ENCODE measurements at places on chromosomes 16 and 17.
A peak's percentile ranks its signal among the peaks of the same experiment; 100 is the strongest.

DNA sequence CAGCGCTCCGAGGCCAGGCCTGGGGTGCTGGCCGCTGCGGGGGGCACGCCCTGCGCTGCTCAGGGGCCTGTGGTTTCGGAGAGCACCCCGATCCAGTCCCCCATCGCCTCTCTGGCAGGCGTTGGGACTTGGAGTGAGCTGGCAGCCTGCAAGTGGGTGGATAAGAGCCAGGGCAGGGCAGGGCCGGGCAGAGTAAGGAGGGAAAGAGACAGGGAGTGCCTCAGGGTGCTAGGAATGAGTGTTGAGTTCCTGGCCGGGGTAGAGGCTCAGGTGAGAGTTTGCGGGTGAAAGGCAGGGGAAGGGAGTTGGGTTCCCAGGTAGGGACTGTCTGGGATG, 1.3 kb downstream of the CDH13 start:
- no peak for DNase-seq

GRCh38 chr17:49976163-49976827, 7.3 kb downstream of the DLX4 start:
- DNase-seq: no peak

GRCh38 chr16:27237219-27238015, 31.2 kb downstream of the NSMCE1 start:
- no peak for DNase-seq

DNA sequence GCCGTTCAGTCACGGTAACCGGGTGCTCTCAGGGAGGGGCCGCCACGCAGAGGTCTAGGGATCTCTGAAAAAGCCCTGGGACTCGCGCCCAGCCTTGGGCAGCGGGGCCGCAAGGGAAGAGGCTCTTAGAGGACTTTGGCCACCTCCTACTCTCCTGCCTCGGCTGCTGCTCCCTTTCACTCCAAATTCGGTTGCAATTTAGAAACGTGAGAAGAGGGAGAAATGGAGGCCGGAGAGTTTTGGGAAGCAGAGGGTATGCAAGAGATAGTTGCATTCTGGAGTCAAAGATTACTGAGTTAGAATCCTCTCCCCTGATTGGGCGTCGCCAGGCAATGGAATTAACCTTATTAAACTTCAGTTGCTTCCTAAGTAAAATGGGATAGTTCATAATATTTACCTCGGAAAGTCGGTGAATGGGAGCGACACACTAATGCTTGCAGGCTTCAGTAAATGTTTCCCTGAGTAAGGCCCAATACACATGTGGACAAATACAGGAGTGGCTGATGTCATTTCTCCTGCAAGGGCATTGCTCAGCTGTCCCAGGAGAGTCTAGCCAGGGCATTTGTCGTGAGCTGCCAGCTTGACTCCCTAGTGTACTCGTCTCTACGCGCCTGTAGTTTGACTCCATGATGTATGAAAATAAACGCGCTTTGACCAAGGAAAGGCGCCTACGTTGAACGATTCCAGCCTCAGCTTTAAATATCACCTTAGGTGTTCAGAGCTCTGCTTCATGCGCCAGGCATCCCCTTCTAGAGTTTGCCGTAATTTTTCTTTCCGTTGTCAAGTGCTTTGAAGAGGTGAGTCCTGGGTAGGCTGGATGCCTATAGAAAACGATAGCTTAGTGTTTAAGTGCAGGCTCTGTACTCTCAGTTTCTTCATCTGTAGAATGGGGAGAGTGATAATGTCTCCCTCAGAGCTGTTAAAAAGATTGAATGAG, 667 bp downstream of the OGFOD1 start:
- peak; percentile 27 for DNase-seq

- DNase-seq: no peak
Observed at GRCh38 chr16:47979616-47980182, 176.1 kb downstream of the ABCC12 start.

DNA sequence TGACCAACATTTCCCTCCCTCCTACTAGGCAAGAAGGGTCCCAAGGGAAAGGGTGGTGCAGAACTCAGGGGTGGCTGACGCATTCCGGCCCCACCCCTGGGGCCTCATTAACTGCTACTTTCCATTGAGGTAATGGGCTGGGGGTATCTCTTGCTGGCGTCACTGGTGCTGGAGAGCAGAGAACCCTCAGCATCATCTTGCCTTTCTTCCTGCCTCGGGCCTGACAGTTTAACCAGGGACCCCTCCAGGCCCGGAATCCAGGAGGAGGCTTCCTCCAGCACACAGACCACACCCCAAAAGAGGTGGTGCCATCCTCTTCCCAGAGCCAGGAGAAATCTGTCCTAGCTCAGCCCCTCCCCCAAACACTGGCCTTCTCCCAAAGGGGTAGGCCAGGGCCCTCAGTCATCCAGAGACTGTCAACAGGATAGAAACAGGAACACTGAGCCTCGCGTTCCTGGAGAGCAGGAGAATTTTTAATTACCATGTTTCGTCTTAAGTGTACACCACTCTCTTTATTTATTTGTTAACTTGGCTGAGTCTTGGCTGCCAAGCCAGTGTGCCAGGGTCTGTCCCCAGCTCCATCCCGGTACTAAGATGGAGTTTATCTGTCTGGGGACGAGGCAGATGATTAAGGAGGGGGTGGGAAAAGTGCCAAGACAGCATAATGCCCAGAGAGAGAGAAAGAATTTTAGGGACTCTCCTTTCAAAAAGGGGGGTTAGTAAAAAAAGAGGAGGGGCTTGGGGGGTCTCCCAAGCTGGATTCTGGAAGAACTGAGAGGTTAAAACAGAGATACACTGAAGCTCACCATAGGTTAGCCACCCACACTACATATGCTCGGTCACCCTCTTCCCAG, 5.1 kb downstream of the ETV4 start:
- no peak for DNase-seq

GRCh38 chr17:64004903-64005733, 7.0 kb downstream of the PRR29 start:
- DNase-seq: no peak

- DNase-seq: no peak
Observed at GRCh38 chr17:4463818-4464476, 30.2 kb downstream of the SPNS3 start.

DNA sequence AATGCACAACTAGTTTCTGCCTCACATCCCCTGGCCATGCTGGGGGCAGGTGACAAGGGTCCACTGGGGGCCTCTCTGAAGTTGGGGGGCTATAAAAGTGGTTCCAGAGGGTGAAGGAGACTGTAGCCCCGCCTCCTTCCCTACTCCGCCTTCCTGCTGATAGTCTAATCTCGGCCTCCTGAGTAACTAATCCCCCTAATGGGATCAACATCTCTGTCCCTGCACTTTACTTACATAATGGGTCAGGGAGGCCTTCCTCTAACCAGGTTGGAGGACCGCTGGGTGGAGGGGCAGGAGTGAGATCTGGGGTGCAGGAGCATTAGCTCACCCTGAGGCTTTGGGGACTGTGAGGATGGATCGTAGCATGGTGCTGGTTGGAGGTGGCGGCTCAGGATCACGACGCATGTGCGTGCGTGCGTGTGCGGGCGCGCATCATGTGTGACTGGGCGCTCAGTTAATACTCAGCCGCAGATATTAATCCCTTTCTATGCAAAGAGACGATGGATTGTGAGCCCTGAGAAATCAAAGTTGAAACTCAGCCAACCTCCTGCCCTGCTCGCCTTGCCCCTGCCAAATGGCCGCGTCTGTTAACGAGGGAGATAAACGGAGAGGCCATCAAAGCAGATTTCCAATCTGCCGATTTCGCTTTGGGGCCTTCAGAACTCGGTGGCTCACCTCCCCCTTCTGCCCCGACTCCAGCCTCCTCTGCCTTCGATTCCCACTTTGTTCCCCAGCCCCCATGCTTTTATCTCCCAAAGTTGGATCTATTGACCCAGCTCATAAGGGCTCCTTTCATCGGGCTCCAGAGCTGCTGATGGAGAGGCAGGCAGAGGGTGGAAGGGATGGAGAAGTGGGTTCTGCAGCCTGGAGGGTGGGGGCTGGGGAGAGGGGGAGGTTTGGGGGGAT, 107.3 kb downstream of the SDK2 start:
- no peak for DNase-seq

DNA sequence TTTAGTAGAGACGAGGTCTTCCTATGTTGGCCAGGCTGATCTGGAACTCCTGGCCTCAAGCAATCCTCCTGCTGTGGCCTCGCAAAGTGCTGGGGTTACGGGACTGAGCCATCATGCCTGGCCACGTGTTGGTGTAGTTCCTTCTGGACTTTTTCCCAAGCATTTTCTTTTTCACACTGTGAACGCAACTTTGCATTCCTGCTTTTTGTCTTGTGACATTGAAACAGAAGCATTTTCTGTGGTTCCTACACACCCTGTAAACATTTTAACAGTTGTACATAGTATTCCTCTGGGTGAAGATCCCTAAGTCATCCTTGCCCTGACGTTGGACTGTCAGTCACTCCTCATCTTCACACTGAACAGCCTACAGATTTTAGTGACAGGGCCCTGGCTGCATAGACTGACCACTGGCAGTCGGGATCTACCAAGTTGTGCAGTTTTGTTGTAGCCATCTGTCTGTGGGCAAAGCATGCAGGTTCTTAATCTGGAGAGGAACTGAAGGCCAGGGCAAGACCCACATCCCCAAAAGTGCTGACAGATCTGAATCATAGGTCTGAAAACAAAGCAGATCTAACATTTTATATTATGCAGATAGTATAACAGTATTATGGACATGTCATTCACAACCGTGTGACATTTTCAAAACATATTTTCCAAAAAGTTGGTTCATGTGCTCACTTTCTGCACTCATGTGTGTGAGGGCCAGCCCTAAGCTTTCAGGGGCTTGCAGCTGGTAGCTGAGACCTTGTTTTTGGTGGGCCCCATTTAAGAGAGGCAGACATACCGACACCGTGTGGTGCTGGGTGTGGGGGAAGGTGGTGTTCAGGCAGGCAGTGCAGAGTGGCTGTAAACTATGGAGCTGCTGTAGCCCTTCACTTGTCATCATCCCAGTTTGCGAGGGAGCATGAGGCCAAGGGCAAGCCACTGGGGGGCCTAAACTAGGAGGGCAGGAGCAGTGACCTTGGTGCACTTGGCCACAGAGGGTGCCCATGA, 59.9 kb downstream of the EPN2 start:
- DNase-seq: no peak

- no peak for DNase-seq
Observed at GRCh38 chr16:87715658-87716057, 50.1 kb downstream of the KLHDC4 start.

- DNase-seq: no peak
Observed at GRCh38 chr17:61205931-61206330, 193.7 kb upstream of the TBX2 start.

GRCh38 chr17:82943751-82944150, 103.9 kb upstream of the ZNF750 start:
- DNase-seq: no peak

- DNase-seq: peak; percentile 98
Observed at GRCh38 chr17:72592242-72592966, 471.6 kb downstream of the SOX9 start.

DNA sequence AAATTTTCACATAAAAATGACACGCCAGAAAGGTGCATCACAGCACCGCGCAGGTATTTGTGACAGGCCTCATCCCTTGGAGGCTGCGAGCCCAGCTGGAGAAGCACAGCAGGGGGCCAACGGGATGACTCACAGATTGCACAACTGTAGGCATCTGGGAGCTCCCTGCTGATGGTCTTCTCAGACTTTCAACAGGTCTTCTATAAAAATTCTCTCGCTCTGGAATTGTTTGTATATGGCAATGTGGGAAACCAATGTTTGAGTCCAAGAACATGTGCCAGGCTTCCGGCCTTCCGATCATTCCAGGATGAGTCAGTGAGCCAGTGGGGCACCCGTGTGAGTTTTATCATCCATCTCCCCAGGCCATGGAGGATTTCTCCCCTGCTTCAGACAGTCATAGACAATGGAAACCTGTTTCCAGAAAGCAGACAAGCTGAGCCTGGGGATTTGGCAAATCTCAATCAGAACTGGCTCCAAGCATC, 24.1 kb upstream of the ADORA2B start:
- DNase-seq: peak; percentile 97

DNA sequence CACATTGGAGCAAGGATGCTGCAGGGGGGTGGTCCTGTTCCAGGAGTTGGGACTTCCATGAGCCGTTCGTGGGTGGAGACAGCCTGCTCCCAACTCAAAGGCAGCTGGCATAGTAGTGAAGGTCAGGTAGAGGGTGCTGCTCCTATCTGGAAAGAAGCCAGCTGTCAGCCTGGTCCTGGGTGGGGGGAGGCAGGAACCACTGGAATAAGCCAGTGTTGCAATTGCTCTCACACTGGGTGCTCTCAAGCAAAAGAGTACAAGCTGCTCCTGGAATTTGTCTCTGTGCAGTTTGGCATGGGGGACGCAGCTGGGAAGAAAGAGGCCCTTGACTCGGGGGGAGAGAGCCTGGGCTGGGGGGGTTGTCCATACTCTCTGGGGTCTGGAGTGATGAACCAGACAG, 8.7 kb downstream of the CACNG5 start:
- no peak for DNase-seq

DNA sequence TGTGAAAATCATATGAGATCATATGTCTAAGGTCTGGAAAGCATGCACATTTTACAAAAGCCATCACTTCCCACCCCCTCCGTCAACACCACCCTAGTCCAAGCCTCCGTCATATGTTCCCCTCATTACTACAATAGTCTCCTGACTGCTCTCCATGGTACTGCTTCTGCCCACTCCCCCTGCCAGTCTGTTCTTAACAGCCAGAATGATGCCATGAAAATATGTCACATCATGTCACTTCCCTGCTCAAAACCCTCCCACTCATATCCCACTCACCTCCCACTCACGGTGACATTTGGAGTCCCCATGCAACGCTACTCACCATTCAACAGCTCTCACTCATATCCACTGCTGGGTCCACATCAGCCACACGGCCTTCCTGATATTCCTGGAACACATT, 432.3 kb downstream of the XYLT1 start:
- DNase-seq: no peak

- DNase-seq: no peak
Observed at GRCh38 chr17:53896047-53896446, 73.3 kb downstream of the KIF2B start.

GRCh38 chr17:50993544-50993943, 127.1 kb downstream of the SPAG9 start:
- no peak for DNase-seq

DNA sequence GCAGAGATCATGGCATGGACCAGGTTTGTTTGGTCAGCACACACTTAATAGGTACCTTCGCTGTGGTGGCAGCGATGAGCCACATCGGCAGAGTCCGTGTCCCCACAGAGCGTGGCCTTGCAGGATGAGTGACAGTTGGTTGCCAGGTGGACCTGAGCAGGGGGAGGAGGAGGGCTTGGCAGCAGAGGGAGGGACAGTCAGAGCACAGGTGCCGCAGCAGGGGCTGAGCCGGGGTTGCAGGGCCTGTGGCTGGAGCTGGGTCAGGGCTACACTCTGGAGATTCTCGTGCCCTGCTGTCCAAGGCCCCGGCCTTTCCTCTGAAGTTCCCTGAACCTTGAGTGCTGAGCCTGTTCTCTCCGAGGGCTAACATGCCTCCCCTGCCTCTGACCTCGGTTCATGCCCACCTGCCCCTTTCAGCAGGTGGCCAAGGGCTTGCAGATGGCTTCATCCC, 24.8 kb downstream of the POLR3E start:
- no peak for DNase-seq

DNA sequence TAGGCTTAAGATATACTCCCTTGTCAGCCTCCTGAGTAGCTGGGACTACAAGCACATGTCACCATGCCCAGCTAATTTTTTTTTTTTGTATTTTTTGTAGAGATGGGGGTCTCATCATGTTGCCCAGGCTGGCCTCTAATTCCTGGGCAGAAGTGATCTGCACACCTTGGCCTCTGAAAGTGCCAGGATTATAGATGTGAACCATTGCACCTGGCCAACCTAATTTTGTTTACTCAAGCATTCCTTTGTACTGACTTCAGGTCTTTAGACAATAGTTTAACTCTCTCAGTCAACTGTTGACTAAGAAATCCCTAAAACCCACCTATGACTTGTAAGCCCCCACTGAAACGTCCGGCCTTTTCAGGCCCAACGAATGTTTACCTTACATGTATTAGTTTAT, 628.3 kb upstream of the CDH8 start:
- DNase-seq: no peak

All from HTR-8/SVneo (cell line).